ENCODE measurements at places on chromosomes 3 and 15.

DNA sequence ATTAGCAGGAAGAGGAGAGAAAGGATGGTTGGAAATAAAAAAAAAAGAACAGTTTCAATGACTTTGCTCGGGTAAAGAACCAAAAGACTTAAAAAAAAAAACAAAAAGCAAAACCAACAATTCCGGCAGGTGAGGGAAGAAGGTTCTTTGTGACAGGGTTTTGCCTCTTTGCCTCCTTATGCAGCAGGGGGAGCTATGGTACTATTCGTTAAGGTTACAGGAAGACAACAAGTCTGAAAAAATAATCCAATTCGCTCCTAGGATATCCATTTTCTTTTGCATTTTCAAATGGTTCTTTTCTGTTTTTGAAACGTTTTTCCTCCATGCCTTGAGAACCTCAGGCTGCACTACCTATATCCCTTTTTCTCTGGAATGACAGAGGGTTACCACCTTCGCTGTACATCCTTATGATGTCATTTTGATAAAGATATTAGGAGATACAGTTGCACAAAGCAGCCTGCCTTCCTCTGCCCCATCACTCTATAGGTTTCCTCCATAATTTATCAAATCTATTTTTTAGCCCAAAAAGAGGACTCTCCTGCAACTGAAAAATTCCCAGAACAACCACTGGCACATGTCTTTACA lies 55.0 kb downstream of the CFAP20DC start:
- peak; percentile 63 for DNase-seq

DNA sequence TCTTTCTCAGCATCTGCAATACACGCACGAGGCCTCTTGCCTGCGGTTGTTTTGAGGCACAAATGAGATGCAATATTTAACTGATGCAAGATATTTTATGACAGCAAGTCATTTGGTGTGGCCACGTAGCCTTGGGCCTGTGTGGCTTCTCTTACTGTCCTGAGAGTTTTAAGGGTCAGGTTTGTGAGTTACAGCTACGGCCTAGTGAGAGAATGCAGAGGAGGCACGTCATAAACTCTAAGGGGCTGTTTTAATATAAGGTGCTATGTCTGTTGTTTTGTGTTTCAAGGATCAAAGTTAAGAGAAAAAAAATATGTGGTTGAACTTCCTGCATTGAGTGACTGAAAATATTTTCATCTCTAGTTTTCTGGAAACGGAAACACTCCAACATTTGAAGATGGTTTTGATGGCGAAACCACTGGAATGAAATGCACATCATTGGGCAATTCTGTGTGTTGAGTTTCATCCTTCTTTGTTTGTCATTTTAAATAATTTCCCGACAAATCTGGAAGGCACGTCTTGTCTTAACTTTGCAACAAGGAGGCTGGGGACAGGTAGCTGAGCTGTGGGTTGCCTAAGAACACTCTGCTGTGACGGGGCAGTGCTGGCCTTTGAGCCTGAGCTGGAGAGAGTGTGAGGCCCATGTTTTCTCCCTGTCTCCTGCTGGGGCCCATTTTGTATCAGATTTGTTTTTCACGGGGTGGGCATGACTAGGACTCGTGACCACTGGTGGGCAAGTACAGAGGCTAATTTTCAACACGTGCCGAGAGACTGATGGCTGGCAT lies 5.1 kb downstream of the APBA2 start:
- DNase-seq: no peak

- DNase-seq: peak; percentile 59
Measured at GRCh38 chr3:40309925-40310695, 603 bp downstream of the EIF1B start.

DNA sequence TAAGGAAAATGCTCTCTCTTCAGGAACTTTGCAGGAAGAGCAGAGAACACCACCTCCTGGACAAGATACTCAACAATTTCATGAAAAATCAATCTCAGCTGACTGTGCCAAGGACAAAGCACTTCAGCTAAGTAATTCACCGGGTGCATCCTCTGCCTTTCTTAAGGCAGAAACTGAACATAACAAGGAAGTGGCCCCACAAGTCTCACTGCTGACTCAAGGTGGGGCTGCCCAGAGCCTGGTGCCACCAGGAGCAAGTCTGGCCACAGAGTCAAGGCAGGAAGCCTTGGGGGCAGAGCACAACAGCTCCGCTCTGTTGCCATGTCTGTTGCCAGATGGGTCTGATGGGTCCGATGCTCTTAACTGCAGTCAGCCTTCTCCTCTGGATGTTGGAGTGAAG lies 200.5 kb downstream of the AKAP13 start:
- no peak for DNase-seq

DNA sequence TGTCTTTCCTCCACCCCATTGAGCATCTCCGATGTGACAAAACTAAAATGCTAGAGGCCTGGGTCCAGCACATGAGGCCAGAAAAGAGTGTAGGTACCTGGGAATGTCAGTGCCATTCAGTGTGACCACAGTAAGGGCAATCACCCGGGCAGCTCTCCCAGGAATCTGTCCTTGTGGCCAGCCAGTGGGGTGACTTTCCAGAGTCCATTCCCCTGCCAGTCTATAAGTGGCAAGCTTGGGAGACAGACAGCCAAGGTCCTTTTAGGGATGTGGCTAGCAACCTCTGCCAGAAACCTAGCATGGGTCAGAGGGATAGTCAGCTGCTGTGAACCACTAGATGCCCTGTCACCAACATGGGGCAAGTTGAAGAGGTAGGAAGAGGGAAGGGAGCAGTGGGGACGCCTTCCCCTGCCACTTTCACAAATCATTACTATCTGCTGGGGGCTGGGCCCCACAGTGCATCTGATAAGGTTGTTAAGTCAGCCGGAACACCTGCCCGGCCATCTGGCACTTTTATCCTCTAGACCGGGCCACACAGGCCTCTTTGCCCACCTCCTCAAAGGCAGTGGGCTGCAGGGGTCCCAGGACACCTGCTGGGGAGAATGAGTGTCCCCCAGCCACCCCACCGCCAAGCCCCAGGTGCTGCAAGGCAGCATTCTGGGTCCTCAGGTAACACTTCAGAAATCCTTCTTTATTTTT lies 24.8 kb upstream of the DET1 start:
- DNase-seq: no peak

DNA sequence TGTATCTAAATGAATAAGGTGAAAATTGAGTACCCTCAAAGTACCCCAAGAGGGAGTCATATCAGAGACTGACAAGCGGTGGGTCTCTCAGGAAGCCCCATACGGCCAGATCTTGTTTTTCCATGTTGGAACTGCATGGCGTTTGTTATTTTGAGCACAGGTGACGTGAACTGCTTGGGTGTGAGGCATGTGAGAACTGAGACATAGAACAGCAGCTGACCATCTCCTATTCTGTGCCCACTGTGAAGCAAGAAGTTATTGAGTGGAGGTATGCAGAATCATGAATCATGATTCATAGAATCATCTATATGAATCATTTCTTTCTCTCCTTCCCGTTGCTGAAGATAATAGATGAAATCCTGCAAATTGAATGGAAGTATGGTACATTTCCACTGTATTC lies 4.6 kb downstream of the VPS8 start:
- DNase-seq: no peak

DNA sequence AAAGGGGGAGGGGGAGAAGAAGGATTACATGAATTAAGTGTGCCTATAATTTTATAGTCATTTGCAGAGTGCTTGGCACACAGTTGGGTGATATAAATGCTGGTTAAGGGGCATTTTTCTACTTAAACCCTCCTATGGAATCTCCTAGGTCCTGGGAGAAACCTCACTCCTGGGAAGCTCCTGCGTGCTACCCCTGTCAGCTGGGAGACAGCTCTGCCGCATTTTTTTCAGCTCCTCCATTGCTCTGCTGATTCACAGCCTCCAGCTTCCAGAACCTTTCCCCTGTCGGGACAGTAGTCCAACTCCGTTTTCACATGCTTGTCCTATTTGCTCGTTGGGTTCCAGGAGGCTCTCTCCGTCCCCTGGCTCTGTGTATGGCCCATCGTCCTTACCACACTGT lies 59.2 kb downstream of the CHRD start:
- DNase-seq: no peak

- peak; percentile 60 for DNase-seq
Measured at GRCh38 chr3:11288786-11289637, 16.8 kb downstream of the ATG7 start.

- DNase-seq: peak; percentile 54
Measured at GRCh38 chr15:66940368-66940767, 125.0 kb upstream of the SMAD3 start.

- DNase-seq: no peak
Measured at GRCh38 chr3:156739976-156740375, 65.6 kb downstream of the TIPARP start.

- no peak for DNase-seq
Measured at GRCh38 chr3:133944641-133945380, 49.1 kb upstream of the RAB6B start.

GRCh38 chr3:129665024-129665768 lies 58.7 kb upstream of the PLXND1 start:
- DNase-seq: no peak

DNA sequence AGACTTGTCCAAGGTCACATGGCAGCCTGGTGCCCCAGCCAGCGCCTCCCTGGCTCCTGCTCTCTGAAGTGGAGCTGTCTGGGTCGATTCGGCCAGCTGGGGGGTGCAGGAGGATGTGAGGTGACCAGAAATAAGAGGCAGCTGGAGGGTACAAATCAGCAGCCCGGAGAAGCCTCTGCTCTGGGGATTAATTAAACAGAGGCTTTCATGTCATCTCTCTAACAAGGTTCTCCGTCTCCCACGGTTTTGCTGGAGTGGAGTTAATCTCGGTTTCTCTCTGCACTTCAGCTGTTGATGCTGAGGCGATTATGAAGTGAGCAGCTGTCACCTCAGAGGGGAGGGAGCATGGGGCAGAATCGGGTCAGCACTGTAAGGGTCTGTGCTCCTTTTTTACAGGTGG lies 236.8 kb downstream of the TLE3 start:
- no peak for DNase-seq

DNA sequence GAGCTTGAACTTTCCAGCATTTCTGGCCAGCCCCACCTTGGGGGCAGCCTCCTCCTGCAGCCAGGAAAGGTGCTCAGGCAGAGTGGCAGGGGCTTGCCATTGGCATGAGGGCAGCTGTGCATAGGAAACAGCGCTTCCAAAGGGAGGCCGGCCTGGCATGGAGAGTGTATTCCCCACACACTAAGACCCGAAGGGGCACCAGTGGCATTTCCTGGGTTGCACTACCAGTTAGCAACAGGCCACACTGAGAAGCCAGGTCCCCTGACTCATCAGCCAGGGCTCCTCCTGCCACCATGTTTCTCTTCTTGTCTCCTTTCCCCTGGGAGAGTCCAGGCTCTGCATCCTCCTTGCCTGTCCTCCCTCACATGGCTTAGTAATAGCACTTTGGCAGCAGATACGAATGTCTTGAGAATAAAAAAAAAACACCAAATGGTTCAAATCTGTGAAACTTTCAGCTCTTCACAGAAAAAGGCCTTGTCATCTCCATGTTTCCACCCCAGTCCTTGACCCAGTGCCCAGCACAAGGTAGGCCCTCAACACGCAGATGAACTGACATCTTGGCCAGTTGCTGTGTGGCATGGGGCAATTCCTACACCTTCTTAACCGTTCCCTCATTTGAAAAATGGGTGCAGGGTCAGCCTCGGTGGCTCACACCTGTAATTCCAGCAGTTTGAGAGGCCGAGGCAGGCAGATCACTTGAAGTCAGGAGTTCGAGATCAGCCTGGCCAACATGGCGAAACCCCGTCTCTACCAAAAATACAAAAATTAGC lies 180.4 kb downstream of the SMAD6 start:
- DNase-seq: no peak

DNA sequence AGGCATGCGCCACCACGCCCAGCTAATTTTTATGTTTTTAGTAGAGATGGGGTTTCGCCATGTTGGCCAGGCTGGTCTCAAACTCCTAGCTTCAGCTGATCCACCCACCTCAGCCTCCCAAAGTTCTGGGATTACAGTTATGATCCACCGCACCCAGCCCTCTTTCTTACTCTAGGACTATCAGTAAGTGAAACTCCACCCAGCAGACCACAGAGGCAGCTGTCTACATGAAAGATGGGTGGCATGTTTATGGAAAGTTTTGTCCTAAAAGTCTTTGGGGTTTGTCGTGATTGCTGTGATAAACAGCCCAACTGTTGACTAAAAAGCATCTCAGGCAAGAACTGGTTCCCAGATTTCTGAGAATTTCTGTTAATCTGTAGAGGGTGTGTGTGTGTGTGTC lies 10.9 kb downstream of the ARL6IP5 start:
- no peak for DNase-seq

DNA sequence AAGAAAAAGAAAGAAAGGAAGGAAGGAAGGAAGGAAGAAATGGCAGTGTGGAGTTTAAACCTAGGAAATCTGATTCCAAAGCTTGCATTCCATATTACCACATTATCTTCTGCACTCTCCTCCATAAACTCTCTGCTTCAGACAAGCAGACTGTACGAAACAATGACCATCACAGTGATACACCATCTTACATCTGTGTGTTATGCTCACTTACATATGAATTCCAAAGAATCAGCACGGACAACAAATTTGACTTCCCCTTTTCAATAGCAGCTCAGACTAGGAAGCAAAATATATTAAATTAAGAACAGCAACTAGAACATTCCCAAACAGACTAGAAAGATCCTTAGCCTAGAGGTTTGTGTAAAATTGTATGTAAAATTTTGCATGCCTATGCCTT lies 18.0 kb upstream of the PPM1L start:
- DNase-seq: no peak

GRCh38 chr3:17765819-17766472 lies 23.5 kb upstream of the TBC1D5 start:
- peak; percentile 49 for DNase-seq

GRCh38 chr3:115685097-115685496 lies 61.8 kb downstream of the GAP43 start:
- peak; percentile 26 for DNase-seq

DNA sequence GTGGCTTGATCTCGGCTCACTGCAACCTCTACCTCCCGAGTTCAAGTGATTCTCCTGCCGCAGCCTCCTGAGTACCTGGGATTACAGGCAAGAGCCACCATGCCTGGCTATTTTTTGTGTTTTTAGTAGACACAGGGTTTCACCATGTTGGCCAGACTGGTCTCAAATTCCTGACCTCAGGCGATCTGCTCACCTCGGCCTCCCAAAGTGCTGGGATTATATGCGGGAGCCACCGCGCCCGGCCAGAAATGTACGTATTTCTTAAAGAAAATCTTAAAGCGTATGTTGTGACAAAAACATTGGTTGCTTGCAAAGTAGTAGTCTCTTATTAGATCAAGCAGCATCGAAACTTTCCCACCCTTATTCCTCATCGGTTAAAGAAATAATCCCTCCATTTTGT lies 748.9 kb upstream of the NR2F2 start:
- no peak for DNase-seq

DNA sequence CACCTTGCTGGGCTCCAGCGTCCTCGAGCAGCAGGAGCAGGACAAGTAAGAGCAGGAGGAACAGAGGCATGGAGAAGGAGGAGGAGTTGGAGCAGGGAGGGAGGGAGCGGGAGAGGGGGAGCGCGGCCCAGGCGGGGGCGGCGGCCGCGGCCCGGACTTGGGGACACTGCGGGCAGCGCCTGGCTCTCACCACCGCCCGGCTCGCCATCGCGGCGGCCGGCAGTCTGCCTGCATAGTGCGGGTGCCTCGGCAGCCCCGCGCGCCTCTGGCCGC lies 440 bp downstream of the DCBLD2 start:
- DNase-seq: peak; percentile 62

GRCh38 chr3:71987828-71988227 lies 202.9 kb upstream of the PROK2 start:
- DNase-seq: no peak

Measured in GM13976 (cell line).